Progenitor cell of endocrine pancreas (in vitro differentiated cells): ENCODE measurements at places on chromosomes 2 and 18. TPM values are rescaled to one million over a fixed set of nuclear protein-coding genes. Genes with fewer than 3 reads are reported as not detected.

Gene IL1RL1
- total RNA-seq = not detected in 2 replicates

- DNase-seq = no peak
These were observed 34.2 kb downstream of the MRPS5 start for GRCh38 chr2:95087379-95087778.

- no peak for DNase-seq
These were observed 3.8 kb downstream of the DSG1 start for GRCh38 chr18:31321719-31322118.

DNA sequence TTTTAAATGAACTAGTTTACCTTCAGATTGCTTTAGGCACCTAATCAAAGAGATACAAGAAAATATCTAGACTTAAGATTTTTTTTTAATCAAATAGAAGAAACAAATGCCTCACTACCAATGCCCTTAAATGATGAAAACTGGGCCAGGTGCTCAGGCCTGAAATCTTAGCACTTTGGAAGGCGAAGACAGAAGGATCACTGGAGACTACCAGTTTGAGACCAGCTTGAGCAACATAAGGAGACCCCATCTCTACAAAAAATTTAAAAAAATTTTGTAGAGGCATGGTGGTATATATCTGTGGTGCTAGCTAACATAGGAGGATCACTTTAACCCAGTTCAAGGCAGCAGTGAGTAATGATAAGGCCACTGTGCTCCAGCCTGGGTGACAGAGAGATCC, 675.1 kb downstream of the NRXN1 start:
- no peak for DNase-seq

Gene POTEI
- 4.9 and 5.6 TPM in 2 replicates for total RNA-seq

GRCh38 chr2:71934595-71935261, 212.9 kb downstream of the CYP26B1 start:
- DNase-seq = no peak

Gene SLC14A1
- 0.31 and 0.50 TPM in 2 replicates for total RNA-seq

GRCh38 chr18:40956213-40956612, 998.8 kb upstream of the PIK3C3 start:
- no peak for DNase-seq

DNA sequence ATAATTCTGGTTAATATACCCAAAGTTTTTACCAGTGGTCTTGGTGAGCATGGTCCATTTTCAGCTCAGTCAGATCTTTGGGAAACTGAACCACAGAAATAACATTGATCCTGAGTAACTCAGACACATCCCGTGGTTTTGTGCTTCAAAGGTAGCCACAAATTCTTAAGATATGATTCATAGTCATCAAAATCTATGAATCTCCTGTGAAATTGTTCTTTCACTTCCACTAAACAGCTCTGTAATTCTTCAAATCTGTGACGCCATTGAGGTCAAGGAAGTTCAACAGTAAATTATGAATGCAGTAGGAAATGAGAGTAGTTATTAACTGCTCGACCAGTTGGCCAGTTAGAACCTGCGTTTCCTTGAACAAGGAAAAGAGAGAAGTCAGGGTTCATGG, 147.3 kb downstream of the IRS1 start:
- no peak for DNase-seq

DNA sequence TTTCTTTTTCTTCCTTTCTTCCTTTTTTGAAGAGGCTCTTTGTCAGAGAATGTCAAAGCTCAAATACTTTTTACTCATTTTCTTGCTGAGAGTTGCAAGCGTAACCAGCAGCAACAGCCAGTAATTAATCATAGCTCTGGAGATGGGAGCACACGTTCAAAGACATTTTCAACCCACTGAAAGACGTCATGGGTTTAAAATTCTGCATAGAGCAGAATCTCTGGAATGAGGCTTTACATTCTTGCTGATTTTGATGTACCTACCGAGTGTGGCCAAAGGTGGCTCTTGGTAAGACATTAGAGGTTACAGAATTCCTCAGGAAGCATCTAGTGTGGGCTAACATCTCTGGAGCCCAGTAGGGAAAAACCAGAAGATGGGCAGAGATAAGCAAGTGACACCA, 292.5 kb downstream of the MTX2 start:
- DNase-seq = no peak

- DNase-seq = no peak
These were observed 999.7 kb upstream of the PIK3C3 start for GRCh38 chr18:40955351-40955750.

DNA sequence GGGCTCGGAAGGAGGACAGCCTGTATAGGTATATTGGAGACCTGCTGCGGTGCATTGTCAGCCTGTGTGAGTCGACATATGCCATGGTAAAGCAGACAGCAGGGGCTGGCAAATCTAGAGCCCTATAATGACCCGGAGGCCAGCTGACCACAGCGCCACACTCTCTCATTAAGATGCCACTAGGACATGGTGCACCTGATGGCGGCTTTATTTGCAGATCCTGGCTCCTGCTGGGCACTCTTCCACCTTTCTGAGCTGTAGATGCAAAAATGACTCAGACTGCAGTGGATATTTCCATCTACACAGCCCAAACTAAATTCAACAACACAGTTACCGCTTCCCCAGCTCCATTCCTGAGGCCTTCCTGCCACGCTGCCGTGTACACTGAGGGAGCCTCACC, 389.9 kb downstream of the TNS1 start:
- no peak for DNase-seq

Gene CIB4
- total RNA-seq = not detected in 2 replicates

Gene REG1B
- not detected in 2 replicates for total RNA-seq

Gene BUB1
- 25.4 and 26.8 TPM in 2 replicates for total RNA-seq

DNA sequence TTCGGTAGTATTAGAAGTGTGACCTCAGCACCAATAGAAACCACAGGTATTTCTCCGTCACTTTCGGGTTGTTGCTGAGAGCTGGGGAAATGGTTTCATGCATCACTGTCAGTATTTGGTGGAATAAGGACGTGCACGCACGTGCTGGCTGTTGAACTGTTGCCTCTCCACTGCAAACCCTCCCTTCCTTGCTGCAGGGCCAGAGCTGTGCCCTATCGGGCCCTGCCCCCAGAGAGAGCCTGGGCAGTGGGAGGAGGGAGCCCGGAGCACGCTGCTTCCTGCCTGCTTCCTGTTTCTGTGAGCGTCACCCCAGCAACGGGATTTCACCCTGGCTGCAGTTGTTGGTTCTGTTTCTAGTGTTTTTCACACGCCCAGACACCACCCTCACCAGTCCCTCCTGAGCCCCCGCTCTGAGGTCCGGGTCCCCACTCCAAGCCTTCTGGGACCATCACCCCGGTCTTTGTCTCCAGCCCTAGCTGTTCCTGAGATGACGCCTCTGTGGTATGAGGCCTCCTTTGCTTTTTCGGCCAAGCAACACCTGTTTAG, 47.4 kb downstream of the LRRFIP1 start:
- DNase-seq = no peak

- no peak for DNase-seq
These were observed 111.7 kb upstream of the ATP5MC3 start for GRCh38 chr2:175293195-175293594.

Gene WIPF1
- 12.9 and 17.3 TPM in 2 replicates for total RNA-seq

DNA sequence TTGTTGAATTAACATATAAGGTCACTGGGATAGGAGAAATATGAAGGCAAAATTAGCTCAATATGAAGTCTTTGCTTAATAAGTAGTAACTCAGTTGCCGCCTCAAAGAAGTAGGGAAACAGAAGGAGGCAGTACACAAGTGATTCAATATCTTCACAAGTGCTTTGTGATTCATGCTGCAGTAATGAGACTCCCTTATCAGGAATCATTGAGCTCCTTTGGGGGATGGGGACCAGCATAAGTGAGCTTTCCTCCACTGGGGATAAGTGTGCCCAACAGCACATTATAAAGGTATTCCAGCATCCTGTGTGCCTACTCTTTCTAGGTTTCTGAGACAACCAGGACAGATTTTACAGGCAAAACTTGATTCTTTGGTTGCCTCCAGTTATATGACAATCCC, 323.4 kb upstream of the UBE2E3 start:
- no peak for DNase-seq

Gene GAREM2
- 10.4 and 12.1 TPM in 2 replicates for total RNA-seq

DNA sequence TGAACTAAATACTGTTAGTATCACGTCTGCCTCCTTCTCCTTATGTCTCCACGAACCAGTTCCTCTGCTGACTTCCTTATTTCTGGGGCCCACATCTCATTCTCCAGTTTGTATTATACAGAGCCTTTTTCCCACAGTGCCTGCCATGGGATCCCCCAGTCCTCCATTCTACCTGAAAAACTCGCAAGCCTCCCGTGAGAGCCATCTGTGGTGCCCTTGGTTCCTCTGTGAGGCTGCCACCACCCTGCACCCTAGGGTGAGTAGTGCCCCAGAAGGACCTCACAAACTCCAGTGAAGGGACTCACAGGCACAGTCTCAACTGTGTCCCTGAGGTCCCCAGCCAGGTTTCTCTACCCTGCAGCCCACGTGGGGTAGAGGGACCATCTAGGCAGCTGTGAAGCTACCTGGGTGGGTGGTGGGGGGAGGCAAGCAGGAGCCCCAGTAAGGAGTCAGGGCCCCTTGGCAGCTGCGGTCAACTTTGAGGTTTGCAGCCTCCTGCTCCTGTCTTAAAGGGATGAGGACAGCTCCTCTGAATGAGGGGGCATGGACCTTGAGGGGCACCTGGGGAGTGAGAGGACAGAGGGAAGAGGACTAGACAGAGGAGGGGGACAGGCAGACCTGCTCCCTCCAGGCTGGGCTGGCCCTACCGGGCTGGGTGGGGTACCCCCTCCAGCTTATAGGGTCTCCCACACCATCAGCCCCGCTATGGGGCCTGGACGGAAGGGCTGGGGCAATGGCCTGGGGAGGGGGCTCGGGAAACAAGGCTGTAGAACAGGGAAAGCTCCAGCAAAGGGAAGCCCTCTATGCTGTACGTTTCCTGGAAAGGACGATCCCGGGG, 1.0 kb downstream of the PSTPIP2 start:
- no peak for DNase-seq

Gene KLHL30
- 0.07 and 0.13 TPM in 2 replicates for total RNA-seq

Gene OTOS
- not detected in 2 replicates for total RNA-seq

Gene MYO5B
- total RNA-seq = 39.1 and 44.1 TPM in 2 replicates

DNA sequence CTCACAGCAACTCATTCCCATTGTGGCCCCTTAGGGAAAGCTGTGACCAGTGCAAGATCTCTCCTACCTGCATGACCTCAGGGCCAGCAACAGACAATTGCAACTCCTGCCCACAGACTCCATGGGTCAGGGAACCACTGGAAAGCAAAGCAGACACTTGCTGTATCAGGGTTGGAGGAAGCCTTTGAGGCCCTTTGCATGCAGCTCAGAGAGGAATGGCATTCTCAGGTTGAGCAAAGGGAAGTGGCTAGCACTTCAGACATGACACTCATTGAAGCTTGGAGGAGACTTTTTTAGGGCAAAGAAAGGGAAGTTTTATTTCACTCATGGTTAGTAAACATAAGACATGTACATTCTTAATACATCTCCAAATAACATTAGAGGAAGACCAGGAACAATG, 22.1 kb downstream of the IL1F10 start:
- no peak for DNase-seq

Gene MAPK4
- 14.8 and 16.3 TPM in 2 replicates for total RNA-seq

GRCh38 chr18:37754141-37754540, 188.5 kb upstream of the CELF4 start:
- no peak for DNase-seq

GRCh38 chr2:11128243-11128951, 26.9 kb upstream of the SLC66A3 start:
- DNase-seq = no peak

- DNase-seq = no peak
These were observed 17.2 kb downstream of the SP110 start for GRCh38 chr2:230202430-230203109.

DNA sequence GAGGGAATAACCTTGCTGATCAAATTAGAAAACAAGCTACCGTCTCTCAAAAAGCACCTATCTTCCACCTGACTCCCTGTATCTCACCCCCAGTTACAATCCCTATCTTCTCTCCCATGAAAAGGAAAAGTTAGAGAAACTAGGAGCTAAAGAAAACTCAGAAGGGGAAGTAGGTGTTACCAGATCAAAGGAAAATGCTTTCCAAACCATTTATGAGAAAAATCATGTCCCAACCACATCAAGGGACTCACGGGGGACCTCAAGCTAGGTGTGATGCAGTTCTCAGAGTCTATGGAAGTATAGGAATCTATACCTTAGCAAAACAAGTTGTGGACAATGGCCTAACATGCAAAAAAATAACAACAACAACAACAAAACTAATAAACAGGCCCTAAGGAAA, 135.5 kb upstream of the RMP24 start:
- no peak for DNase-seq

GRCh38 chr18:8661754-8662559, 43.4 kb upstream of the MTCL1 start:
- no peak for DNase-seq

DNA sequence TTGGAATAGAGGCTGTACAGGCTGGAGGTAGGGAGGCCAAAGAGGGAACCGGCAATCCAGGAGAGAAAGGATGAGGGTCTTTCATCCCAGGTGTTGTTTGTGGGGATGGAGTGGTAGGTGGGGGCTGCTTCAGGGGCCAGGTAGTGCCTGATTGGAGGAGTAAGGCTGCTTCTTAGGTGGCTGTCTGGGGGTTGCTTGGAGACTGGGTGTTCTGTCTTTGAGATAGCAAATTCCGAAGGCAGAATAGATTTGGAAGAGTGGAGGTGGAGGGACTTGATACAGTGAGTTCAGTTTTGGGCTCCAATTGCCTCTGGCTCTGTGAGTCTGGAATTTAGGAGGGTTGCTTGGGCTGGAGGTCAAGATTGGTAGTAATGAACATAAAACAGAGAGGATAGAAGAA, 5.9 kb downstream of the ZNF532 start:
- no peak for DNase-seq

DNA sequence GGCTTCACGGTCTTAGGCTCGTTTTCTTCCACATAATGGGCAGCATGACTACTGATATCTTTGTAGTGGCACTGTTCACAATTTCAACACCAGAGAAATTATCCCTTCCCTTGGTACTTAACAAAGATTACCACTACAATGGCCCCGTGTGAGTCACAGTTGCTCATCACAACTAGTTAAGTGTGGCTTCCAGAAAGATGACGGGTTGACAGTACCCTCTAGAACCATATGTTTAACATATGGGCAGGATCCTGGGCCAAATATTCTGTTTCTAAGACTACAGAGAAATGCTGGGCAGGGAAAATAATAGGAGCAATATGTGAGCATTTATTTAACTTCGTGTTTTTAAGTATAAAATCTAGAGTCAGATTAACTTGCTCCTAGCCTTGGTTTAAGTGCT, 780.1 kb upstream of the LINC00305 start:
- DNase-seq = no peak

Gene TMEM237
- total RNA-seq = 55.3 and 57.8 TPM in 2 replicates

GRCh38 chr2:176188774-176189680, 559 bp downstream of the HOXD1 start:
- DNase-seq = no peak

DNA sequence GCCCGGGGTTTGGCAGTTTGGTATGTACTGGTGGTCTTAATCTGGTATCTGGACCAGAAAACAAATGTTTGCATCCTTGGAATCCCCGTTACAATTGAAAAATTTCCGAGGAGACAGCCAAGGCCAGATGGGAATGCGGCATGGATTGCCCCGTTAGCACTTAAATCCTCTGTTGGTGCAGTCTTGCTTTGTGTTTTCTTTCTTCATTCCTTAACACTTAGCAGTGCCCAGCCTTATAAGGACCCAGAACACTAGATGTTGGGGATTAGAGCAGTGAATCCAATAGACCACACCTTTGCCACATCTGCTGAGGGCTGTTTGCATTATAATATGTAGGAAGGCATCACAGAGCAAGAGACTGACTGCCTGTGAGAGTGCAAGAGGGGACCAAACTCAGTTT, 12.8 kb upstream of the ZNF532 start:
- no peak for DNase-seq
